ENCODE measurements at places on chromosomes 1 and 21. TPM values are rescaled to one million over a fixed set of nuclear protein-coding genes. Genes with fewer than 3 reads are reported as not detected.
A peak's percentile ranks its signal among the peaks of the same experiment; 100 is the strongest.

DNA sequence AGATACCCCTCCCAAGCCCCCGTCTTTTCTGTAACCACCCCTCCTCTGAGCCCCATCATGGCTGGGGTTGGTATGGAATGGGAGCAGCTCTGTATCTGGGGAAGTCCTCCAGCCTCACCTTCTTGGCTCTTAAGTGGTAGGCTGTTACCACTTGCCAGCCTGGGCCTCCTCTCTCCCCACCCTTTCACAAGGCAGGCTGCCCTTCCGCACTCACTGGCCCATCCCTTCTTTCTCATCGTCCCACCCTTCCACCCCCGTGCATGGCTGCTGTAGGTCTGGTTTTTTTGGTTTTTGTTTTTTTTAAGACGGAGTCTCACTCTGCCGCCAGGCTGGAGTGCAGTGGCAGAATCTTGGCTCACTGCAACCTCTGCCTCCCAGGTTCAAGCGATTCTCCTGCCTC lies 5.2 kb downstream of the CYB561D1 start:
- DNase-seq = no peak

- peak; percentile 23 for DNase-seq
Observed at GRCh38 chr1:180571832-180572636, 13.3 kb downstream of the OVAAL start.

GRCh38 chr1:112716133-112716720 lies 1.1 kb upstream of the PPM1J start:
- DNase-seq = peak; percentile 81

GRCh38 chr1:173269490-173270230 lies 62.5 kb upstream of the TNFSF4 start:
- peak; percentile 90 for DNase-seq

GRCh38 chr21:31546443-31547170 lies 112.9 kb upstream of the SOD1 start:
- DNase-seq = no peak

The C1orf141 gene
- not detected for total RNA-seq

The TMEM51 gene
- total RNA-seq = 4.0 TPM

DNA sequence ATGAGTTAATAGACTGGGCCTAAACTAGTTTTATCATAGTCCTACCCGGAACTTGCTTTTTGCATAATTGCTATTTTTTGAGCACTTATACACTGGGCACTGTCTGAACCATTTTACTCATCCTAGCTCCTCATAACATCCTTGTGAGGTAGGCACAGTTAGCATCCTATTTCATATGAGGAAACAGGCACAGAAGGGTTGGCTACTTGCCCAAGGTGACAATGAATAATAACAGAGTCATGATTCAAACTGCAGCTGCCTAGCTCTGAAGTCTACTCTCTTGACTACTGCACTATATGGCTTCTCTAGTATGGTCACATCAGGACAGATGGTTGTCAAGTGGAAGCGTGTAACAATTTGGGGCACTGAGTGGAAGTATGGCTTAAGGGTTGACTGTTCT lies 18.2 kb upstream of the RC3H1 start:
- DNase-seq = peak; percentile 85

The DNAJC6 gene
- 15.1 TPM for total RNA-seq

DNA sequence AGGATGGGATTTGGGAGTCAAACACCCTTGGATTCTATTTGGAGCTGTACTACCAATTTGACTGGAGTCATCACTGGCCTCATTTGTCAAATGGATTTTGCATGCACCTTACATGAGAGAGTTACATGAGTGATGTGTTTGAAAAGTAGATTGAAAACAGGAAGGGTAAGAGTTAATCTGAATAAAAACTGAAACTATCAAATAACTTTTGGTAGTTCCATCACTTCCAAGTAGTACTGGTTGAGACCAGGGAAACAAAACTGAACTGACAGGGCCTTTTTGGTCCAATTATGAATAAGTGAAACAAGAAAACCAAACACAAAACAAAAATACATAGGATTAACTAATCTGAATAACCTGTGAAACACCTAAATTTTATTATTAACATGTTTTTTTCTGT lies 30.2 kb downstream of the NUCKS1 start:
- no peak for DNase-seq

DNA sequence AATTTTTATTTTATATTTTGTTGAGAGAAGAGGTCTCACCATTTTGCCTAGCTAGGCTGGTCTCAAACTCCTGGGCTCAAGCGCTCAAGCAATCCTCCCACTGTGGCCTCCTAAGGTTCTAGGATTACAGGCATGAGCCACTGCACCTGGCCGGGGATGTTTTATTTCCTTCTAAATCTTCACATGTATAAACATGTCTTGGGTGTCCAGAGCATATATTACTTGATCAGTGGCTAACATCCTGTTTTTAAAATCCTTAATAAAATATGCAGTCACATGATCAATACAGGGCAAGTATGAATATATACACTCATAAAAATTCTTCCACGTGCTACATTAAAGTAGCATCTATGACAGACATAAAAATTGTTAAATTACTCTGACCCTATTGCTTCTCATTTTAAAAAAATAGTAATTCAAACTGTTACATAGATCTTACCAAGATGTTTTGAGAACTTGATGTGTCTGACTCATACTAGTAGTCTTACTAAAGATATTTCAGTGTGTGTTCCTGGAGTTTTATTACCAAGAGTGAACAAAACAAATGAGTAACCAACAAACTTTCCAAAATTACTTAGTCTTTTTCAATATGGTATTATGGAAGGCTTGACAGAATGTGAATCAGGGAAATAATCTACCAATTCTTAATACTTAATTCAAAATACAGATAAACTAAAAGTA lies 222.5 kb downstream of the SLC45A1 start:
- DNase-seq = peak; percentile 76

GRCh38 chr1:92329347-92330129 lies 30.7 kb downstream of the RPAP2 start:
- peak; percentile 98 for DNase-seq

The KLF17 gene
- total RNA-seq = not detected

The LCK gene
- not detected for total RNA-seq

The PROK1 gene
- total RNA-seq = not detected

The CRYBG2 gene
- total RNA-seq = 0.20 TPM

DNA sequence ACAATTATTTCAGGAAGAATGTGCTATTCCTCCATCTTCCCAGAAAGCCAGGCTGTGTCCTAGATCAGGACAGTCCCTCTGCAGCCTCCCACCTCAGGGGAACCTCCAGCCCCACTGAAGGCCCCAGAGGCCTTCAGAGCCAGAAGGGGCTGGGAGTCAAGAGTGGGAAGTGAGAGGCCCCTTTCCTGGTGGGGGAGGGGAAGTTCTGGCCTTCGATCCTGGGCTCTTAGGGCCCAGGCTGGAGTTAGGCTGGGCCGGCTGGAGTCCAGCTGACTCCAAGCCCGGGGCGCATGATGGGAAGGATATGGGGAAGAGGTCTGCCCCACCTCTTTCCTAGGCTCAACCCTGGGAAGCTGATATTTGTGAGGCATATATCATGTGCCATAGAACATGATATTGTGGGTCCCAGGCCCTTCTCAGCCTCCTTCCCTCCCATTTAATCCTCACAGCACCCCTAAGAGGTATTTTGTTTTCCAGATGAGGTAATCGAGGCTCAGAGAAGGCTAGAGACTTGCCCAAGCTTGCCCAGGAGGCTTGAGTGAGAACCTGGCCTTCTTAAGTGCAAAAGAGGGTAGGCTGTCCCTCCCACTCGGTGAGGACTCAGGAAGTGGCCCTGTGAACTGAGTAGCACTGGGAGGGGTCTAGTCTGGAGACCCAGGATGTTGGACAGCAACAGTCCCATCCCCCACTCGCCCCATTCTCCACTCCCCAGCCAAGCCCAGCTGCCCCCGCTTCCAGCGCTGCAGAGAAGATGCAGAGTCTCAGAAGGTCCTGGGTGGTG lies 18.6 kb upstream of the HSPG2 start:
- no peak for DNase-seq

- DNase-seq = peak; percentile 92
Observed at GRCh38 chr1:230824919-230825721, 43.2 kb downstream of the C1orf198 start.

- DNase-seq = no peak
Observed at GRCh38 chr21:45768011-45768739, 124.7 kb downstream of the PCBP3 start.

DNA sequence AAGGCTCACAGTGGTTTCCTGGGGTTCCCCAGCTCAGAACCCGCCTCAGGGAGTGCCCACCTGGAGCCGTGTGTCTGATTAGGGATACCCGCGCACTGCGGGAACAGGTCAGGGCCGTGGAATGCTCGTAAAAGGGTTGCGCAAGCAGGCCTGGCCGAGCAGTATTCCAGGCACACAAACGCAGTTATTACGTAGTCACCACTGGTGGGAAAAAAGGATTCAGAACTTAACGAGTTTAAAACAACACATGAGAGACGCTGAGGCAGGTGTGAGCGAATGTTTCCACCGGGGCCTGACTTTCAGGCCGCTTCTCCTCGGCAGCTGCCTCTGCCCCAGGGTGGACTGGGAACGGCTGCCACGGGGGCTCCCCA lies 18.2 kb downstream of the PLCH2 start:
- peak; percentile 80 for DNase-seq

DNA sequence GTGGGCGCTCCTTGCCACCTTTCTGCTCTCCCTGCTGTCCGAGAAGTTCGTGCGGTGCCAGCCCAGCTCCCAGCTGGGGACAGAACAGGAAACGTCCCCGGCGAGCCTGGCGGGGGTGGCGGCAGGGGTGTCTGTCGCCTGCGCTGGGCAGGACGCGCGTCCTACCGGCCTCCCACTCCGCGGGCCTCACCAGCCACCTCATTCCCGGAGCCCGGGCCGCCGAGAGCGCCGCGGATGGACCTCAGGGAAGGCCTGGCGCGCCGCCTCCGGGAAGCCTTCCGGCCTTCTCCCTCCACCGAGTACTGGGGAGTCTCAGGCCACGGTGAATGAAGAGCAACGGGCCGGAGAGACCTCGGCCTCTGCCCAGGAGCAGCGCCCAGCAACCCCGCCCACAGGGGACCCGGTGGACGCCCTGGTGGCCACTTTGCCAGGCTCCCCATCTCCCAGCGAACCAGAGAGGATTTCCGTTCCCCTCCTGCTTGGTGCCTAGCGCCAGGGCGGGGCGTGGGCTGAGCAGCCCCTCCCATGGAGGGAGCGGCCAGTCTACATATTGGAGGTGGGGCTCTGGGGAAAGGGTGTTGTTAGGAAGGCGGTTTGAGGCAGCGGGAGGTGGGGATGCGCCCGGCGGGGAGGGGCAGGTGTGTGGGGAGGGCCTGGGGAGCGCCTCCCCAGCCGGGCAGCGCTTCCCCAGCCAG lies 9.5 kb upstream of the TNFRSF14 start:
- peak; percentile 72 for DNase-seq

GRCh38 chr1:9078752-9079500 lies 9.5 kb upstream of the SLC2A5 start:
- no peak for DNase-seq

The FLG2 gene
- total RNA-seq = not detected

GRCh38 chr21:33238565-33239255 lies 9.0 kb downstream of the IFNAR2 start:
- no peak for DNase-seq

DNA sequence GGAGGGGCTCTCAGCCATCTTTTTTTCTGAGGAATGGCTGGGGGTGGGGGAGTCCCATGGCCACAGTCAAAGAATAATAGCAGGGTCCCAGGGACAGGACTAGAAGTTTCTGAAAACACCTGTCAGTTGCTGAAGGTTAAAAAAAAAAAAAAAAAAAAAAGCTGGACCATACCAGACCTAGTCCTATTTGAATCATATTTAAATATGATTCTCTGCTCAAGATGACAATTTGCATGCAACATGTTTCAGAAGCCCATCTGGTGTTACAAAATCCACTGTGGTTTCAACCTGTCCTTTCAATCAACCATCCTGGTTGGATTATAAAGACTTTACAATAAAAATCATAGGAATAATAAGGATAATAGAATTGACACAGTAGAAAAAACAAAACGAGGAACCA lies 153.7 kb downstream of the TENT5C start:
- no peak for DNase-seq

The PEX14 gene
- total RNA-seq = 26.5 TPM

The S100A8 gene
- total RNA-seq = not detected

The COL11A1 gene
- total RNA-seq = 358 TPM

- DNase-seq = no peak
Observed at GRCh38 chr1:60583696-60584095, 498.7 kb upstream of the NFIA start.

GRCh38 chr1:9877962-9878361 lies 32.1 kb downstream of the CTNNBIP1 start:
- DNase-seq = no peak

The C1orf167 gene
- total RNA-seq = 0.40 TPM

The KCND3 gene
- total RNA-seq = 0.07 TPM

Measured in HFFc6 (cell line).